ENCODE measurements at places on chromosomes 1 and 21. TPM values are rescaled to one million over a fixed set of nuclear protein-coding genes. Genes with fewer than 3 reads are reported as not detected.
A peak's percentile ranks its signal among the peaks of the same experiment; 100 is the strongest.

The HES5 gene
- 13.1 TPM for total RNA-seq

GRCh38 chr1:25487628-25488027 lies 55.8 kb upstream of the LDLRAP1 start:
- DNase-seq: no peak

The SELENOF gene
- total RNA-seq: 202 TPM

- DNase-seq: no peak
Measured at GRCh38 chr1:114090738-114091505, 62.7 kb downstream of the SYT6 start.

- DNase-seq: no peak
Measured at GRCh38 chr1:184824691-184825323, 70.1 kb upstream of the EDEM3 start.

The MPL gene
- 0.30 TPM for total RNA-seq

The NCF2 gene
- total RNA-seq: 16.8 TPM

GRCh38 chr21:37435120-37435519 lies 68.5 kb downstream of the DYRK1A start:
- DNase-seq: peak; percentile 84

DNA sequence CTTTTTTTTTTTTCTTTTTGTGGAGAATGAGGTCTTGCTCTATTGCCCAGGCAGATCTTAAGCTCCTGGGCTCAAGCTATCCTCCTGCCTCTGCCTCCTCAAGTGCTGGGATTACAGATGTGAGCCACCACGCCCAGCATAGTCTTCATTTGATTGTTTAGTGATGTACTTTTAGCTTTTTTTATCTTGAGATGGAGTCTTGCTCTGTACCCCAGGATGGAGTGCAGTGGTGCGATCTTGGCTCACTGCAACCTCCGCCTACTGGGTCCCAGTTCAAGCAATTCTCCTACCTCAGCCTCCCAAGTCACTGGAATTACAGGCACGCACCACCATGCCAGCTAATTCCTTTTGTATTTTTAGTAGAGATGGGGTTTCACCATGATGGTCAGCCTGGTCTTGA lies 24.0 kb upstream of the LRRC3 start:
- DNase-seq: no peak

DNA sequence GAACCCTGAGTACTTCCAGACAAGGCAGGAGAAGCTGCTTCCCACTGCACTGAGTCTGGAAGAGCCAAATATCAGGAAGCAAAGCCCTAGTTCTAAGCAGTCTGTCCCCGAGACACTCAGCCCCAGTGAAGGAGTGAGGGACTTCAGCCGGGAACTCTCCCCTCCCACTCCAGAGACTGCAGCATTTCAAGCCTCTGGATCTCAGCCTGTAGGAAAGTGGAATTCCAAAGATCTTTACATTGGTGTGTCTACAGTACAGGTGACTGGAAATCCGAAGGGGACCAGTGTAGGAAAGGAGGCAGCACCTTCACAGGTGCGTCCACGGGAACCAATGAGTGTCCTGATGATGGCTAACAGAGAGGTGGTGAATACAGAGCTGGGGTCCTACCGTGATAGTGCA lies 33.1 kb upstream of the VAMP3 start:
- DNase-seq: no peak

- no peak for DNase-seq
Measured at GRCh38 chr1:177229781-177230180, 59.0 kb downstream of the BRINP2 start.

GRCh38 chr1:177287994-177288393 lies 117.2 kb downstream of the BRINP2 start:
- DNase-seq: no peak

DNA sequence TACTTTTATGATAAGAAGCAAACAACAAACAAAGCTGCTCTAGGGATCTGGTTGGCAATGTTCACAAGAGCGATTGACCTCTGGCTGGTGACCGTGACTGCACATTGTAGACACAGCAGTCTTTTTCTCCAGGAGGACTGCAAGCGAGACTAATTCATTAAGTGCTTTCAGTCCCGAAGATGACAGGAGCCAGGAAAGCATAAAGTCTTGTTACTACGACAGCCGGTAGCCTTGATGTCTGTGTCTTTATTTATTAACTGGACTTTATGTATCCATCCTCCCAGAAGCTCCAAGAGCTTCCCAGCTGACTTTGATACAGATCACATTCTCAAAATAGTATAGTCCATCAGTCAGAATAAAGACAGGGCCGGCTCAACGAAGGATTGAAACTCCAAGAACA lies 18.2 kb downstream of the FAM163A start:
- DNase-seq: no peak

- no peak for DNase-seq
Measured at GRCh38 chr1:158728510-158729225, 8.1 kb upstream of the OR6K3 start.

- no peak for DNase-seq
Measured at GRCh38 chr1:29221296-29221695, 9.4 kb downstream of the MECR start.

The VANGL1 gene
- 8.0 TPM for total RNA-seq

The CFAP410 gene
- total RNA-seq: 28.3 TPM

DNA sequence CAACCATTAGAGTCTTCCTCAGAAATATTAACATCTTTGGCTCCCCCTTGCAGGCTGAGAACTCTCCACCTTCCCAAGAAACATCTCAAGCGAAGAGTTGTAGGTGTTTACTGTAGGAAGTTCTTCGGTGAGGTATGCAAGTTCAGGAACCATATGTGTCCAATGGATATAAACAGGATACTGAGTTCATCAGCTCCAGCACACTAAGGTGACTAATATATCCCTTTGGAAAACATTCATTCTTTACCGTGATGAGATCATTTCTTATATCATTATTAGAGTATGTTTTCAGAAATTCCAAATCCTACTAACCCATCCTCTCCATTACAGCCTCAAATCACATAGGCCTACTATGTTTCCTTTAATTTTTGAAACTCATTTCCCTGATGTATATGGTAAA lies 37.3 kb upstream of the PRMT6 start:
- DNase-seq: no peak

DNA sequence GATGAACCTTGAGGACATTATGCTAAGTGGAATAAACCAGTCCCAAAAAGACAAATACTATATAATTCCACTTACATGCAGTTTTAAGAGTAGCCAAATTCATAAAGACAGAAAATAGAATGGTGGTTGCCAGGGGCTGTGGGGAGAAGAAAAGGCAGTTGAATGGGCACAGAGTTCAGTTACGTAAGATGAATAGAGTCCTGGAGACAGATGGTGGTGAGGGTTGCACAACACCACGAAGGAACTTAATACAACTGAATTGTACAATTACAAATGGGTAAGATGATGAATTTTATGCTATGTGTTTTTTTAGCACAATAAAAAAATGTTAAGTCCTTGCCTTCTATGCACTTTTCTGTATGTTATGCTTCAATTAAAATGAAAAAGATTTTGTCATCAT lies 66.6 kb downstream of the CD34 start:
- no peak for DNase-seq

The RPE65 gene
- 4.0 TPM for total RNA-seq

DNA sequence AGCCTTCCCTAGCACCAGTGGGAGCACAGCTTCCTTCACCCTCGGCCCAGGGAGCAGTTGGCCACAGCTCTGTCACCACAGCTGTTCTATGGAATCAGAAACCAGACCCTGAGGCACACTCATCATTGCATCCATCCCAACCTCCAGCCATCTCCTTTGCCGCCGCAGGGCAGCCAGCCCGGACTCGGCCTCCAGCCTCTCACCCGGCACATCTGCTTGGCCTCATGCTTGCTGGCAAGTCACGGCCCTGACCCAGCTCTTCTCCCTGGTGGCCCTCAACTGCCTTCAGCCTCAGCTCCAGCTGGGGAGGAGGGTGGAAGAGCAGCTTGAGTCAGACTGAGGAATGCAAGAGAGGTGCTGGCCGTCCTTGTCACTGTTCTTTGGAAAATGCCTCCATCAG lies 59.8 kb downstream of the TOR1AIP2 start:
- no peak for DNase-seq

DNA sequence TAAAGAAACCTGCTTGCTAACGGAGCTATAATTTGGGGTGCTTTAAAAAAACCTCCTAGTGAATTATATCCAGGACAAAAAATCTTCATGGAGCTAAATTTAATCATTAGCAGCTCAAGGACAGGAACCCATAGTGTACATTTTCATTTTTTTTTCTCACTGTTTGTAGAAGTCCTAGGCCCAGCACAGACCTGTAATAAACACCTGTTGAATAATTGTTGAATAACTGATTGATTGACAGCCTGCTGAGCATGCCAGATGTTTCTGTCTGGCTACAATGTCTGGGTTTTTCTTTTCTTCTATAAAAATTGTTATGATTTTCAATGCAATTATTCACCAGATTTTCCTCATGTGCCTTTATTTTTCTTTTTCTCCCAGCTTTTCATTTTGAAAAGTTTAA lies 10.9 kb upstream of the GALNT2 start:
- DNase-seq: no peak

DNA sequence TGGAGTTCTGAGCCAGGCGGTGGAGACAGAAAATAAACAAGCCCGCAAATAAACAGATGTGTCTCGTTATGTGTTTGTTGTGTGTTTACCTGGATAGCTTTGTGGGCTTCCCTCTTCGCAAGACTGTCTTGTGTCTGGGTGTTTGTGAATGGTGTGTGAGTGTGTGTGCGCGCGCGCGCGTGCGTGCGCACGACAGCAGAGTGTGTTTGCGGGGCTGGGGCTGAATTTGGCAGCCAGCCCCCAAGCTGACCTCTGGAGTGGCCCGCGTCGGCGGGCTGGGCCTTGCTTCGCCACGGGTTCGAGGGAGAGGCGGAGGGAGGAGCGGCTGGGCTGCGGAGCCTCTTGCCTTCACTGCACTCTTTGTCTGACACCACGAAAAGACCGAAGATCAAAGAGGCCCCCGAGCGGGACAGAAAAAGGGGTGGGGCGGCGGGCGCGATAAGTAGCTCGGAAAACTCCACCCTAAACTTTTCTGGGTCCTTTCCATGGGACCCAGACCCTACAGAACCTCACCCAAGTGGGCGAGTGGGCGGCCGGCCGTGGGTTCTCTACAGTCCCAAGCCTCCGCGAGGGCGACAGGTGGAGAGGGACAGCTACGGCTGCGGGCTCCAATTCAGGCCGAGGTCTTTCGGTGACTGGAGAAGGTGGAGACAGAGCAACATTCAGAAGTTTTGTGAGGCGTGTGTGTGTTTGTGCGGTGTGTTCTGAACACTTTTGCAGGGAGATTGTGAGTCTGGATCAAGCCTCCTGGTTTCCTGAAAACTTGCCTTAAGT lies 14.5 kb downstream of the PAX7 start:
- no peak for DNase-seq

DNA sequence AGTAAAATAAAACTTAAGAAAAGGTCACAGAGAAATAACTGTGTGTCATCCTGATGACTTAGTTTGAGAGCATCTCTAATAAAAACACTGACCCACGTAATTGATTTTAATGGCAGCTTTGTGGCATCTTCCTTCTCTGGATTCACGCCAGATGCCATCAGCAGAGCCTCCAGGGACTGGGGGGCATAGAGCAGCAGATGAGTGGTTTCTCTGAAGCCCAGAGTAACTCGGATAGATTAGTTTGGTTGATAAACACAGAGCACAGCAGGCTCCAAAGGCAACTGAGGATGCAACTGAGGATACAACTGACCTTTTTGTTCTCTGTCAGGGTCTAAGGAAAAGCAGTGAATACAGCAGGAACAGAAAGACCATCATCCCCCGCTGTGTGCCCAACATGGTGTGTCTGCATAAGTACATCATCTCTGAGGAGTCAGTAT lies 180.8 kb downstream of the RPS6KC1 start:
- peak; percentile 61 for DNase-seq

The SLC25A24 gene
- total RNA-seq: 34.8 TPM

DNA sequence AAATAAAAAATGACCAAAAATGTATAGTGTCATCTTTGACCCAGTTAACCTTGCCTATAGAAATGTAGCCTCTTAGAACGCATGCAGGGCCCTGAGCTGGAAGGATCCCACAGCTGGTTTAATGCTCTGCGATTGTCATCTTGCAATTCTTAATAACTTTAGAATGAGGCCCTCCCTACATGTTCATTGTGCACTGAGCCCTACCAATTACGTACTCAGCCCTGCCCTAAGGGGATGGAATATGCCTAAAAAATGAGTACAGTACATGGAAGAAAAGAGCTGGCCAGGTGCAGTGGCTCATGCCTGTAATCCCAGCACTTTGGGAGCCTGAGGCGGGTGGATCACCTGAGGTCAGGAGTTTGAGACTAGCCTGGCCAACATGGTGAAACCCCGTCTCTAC lies 57.8 kb upstream of the BCAR3 start:
- DNase-seq: no peak

The CYB5RL gene
- total RNA-seq: 8.6 TPM

GRCh38 chr1:35574655-35575415 lies 1.7 kb downstream of the TFAP2E start:
- DNase-seq: no peak

- no peak for DNase-seq
Measured at GRCh38 chr1:188128761-188129160, 1300.0 kb downstream of the PLA2G4A start.

The KDM5B gene
- total RNA-seq: 114 TPM

DNA sequence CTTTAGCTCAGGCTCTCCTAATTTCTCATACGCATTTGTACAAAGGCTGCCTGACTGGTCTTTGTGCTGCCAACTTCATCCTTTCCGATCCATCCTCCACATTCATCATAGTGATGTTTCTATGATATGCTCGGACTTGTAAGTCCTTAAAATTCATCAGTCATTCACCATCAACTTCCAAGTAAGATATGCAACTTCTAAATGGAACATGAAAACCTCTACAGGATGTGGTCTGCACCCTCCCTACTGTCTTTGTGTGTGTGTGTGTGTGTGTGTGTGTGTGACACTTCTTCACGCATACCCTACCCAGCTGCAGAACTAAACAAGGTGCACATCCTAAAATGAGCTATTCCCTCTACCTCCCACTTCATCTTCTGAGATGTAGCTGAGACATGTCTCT lies 397.9 kb upstream of the NR5A2 start:
- DNase-seq: no peak

GRCh38 chr1:6688001-6688400 lies 13.6 kb downstream of the DNAJC11 start:
- DNase-seq: no peak

DNA sequence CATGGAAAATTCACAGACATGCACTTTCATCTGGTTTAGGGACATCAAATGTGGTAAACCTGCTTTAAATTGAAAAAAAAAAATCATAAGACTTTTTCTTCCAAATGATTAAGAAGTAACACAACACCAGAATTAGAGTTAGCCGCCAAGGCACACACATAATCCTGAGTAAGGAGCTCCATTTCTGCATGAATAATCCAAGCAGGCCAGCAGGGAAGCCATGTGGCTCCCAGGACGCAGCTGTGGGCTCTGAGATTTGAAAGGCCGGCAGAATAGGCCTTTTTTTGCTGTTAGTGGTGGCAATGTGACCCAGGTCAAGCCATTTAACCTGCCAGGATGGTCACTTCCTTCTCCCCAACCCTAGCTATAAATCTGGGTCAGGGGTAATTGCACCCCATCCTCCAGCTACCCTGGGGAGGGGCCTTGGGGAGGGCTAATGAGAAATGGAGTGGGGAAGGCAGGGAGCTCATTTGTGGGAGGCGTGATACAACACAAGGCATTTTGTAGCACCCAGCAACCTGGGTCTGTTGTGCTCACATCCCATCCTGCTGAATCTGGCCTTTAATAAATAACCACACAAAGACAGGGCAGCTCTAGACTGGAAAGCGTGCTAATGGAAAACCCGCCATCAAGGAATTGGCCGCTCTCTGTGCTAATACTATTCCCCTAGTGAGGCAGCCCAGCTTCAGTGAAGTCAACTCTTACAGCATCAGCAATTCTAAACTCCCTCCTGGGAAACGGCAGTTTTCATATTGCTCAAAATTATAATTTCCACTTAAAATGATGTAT lies 178.5 kb downstream of the RHOU start:
- DNase-seq: no peak

The PLK3 gene
- total RNA-seq: 8.9 TPM

The C21orf58 gene
- total RNA-seq: 8.0 TPM
